Tongue (tissue), 3 donors: ENCODE measurements at places on chromosomes 6 and 20.

- no peak for DNase-seq
Measured at GRCh38 chr6:139728876-139729427, 354.5 kb upstream of the CITED2 start.

GRCh38 chr6:53793318-53794136, 1.3 kb upstream of the LRRC1 start:
- peak; percentile 88 for DNase-seq

DNA sequence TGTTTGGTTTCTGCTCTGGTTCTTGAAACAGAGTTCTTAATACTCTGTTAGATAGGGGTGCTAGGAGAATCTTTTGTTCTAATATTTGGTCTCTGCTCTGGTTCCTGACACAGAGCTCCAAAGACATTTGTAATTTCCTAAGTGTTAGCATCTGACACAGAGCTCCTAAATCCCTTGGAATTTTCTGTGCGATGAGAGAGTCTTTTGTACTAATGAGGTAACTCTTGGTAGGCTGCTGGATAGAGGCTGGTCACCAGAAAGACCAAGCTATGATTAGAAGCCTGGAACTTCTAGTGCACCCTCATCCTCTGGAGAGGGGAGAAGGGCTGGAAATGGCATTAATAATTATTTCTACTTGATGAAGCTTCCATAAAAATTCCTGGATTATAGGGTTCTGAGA, 7.7 kb upstream of the CD109 start:
- DNase-seq = no peak

DNA sequence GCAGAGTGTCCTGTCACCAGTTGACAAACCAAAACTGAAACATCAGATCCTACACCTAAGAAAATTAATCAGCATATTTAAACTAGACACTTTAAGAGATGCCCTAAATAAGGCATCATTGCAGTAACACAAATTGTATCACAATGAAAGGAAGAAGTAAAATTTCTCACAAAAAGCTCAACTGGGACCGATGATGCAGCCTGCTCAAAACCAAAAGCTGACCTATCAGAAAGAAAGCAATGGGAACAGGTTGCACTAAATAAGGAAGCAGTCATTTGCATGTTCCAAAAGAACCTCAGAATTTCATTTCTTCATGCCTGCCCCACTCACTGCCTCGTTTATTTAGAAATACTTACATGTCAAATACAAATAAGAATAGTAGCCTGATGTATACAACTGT, 12.1 kb downstream of the HIVEP2 start:
- DNase-seq = no peak

GRCh38 chr6:142738035-142738396, 207.0 kb downstream of the HIVEP2 start:
- no peak for DNase-seq
